Activated T-cell treated with anti-CD3 and anti-CD28 coated beads, Interleukin-2, amount 50 U/mL, for 48 hours (primary cell): ENCODE measurements at places on chromosomes 2 and 18.

GRCh38 chr2:6782517-6783237 is 83.0 kb downstream of the CMPK2 start:
- DNase-seq: no peak

DNA sequence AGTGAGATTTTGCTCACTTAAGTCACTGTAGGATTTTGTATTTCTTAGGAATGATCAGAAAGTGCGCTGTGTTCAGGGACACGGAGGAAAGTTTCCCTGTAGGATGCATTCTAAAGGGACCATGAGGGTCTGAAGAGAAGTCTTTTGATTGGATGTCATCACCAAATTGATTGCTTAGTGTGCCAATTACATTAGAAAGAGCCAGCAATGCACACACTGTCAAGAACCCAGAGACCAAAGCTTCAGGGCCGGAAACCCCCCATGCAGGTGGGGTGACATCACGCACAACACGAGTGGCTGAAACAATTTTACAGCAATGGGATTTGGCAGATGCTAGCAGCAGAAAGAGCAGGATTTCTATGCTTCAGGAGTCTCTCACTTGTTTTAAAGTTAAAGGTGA is 242.4 kb downstream of the NAPG start:
- DNase-seq: no peak

GRCh38 chr2:97714950-97715652 is 1.7 kb downstream of the ZAP70 start:
- no peak for DNase-seq

DNA sequence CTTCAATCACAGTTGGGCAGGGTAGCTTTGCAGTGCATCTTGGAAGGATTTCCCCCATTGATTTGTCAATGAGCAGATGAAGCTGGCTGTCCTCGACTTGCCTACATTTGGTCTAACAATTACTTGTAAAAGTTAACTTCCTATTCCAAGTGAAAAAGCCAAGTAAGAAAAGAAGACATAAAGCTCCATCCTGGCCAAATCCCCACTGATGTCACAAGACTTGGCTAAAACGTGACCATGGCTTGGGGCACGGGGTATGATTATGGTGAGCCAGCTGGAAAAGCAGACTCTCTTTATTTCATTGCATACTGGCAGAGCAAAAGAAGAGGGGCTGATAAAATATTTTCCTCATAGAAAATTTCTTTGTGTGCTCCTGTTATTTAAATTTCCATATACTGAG is 25.4 kb upstream of the PID1 start:
- no peak for DNase-seq

- no peak for DNase-seq
These were observed 31.1 kb downstream of the SPAG16 start for GRCh38 chr2:213315168-213315876.

- no peak for DNase-seq
These were observed 12.4 kb upstream of the GPD2 start for GRCh38 chr2:156423674-156424282.

- no peak for DNase-seq
These were observed 1.3 kb upstream of the ADI1 start for GRCh38 chr2:3520591-3520990.
